ENCODE measurements at places on chromosomes 7 and 10.

GRCh38 chr10:102327002-102327401 lies 68.5 kb upstream of the NFKB2 start:
- DNase-seq: no peak

DNA sequence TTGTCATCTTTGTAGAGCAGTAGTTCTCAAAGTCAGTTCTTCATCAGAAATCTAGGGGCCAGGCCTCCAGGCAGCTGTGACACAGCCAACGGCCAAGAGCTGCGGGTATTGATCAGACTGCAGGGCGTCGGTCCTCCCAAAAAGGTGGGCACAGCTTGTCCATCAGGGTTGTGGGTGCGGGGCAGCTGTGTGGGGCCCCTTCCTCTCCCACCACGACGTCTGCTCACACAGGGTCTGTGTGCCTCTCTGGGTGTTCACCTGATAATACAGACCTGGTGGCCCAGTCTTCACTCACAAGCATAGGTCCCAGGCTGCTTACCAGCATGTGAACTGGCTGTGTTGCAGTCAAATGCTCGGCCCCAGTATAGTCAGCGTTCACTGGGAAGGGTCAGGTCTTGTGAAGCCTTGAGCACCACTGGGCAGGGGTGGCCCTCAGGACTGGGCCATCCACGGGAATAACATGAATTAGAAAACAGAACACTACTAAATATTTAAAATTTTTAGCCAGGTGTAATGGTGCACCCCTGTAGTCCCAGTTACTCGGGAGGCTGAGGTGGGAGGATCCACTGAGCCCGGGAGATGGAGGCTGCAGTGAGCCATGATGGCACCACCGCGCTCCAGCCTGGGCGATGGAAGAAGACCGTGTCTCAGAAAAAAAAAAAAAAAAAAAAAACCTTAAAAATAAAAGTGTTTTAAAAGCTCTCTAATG lies 102.8 kb upstream of the DIP2C start:
- DNase-seq: no peak

GRCh38 chr7:96663457-96663856 lies 46.2 kb downstream of the SEM1 start:
- DNase-seq: peak; percentile 9

GRCh38 chr10:7260412-7260900 lies 150.4 kb downstream of the SFMBT2 start:
- peak; percentile 20 for DNase-seq

DNA sequence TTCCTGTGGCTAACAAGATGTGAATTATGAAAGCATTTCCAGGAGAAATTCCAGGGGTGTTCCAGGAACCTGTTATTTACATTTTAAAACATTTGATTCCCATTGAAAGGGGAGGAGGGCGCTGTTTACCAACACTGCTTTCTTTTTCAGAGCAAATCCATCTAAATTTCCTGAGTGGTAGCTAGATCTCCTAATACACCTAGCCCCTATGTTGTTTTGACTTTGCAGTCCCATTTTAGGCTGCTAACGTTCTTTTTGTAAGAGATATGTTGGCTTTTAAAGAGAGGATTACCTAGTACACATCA lies 130.8 kb downstream of the TCF7L2 start:
- DNase-seq: no peak

DNA sequence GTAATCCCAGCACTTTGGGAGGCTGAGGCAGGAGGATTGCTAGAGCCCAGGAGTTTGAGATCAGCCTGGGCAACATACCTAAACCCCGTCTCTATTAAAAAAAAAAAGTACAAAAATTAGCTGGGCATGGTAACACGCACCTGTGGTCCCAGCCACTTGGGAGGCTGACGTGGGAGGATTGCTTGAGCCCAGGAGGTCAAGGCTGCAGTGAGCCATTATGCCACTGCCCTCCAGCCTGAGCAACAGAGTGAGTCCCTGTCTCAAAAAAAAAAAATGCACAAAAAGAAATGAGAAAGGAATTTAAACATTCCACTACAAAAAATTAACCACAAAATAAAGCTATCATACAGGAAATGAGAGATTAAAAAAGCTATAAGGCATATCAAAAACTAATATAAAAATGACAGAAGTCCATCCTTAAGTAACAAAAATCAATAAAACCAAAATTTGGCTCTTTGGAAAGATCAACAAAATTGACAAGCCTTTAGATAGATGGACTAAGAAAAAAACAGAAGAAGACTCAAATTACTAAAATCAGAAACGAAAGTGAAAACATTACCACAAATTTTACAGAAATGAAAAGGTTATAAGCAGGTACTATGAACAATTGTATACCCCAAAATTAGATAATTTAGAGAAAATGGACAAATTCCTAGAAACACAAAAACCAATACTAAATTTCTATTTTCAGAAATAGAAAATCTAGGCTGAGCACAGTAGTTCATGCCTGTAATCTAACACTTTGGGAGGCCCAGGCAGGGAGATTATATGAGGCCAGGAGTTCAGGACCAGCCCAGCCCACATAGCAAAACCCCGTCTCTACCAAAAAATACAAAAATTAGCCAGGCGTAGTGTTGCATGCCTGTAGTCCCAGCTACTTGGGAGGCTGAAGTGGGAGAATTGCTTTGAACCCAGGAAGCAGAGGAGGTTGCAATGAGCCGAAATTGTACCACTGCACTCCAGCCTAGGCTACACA lies 42.4 kb upstream of the NANOS1 start:
- DNase-seq: no peak

All from GM12891 (cell line).